Central memory CD4-positive, alpha-beta T cell (primary cell): ENCODE measurements at places on chromosomes 7 and 10.
A peak's percentile ranks its signal among the peaks of the same experiment; 100 is the strongest.

GRCh38 chr7:18019555-18019954 is 8.1 kb downstream of the PRPS1L1 start:
- DNase-seq = no peak

- no peak for DNase-seq
Measured at GRCh38 chr7:105617280-105618015, 36.2 kb upstream of the EFCAB10 start.

DNA sequence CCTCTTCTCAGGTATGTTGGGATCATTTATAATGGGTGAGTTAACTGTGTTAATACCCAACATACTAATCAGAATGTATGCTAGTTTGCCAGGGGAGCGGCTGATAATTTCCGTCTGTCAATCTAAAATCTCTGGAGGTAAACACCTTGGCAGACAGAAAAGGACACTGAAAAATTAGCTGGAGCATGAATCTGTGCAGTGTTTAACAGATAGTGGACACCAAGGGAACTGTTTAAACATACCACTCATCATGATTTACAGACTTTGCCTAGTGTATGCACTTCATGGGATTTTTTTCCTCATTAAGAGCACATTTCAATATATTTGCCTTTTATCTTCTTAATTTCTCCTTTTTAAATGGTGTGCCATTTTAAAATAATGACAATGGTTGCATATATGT is 68.2 kb downstream of the SLC13A1 start:
- no peak for DNase-seq

DNA sequence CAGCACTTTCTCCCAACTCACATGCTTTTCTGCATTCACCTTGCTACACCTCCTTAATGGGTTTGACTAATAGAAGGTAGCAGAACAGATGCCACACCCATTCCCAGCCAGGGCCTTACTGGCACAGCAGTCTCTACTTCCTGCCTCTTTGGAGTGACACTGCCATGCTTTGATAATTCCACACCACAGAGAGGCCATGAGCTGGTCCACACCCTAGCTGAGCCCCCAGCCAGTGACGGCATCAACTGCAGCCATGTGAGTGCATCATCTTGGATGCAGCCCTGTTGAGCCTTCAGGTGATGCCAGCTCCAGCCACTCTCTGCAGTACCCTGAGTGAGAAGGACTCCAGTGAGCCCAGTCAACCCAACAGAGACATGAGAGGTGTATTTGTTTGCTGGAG is 27.5 kb upstream of the EZH2 start:
- no peak for DNase-seq

GRCh38 chr10:87505366-87506111 is 846 bp downstream of the MINPP1 start:
- peak; percentile 22 for DNase-seq

- no peak for DNase-seq
Measured at GRCh38 chr10:102324061-102324460, 71.4 kb upstream of the NFKB2 start.

GRCh38 chr7:93146472-93147141 is 1.6 kb downstream of the SAMD9L start:
- DNase-seq = no peak

DNA sequence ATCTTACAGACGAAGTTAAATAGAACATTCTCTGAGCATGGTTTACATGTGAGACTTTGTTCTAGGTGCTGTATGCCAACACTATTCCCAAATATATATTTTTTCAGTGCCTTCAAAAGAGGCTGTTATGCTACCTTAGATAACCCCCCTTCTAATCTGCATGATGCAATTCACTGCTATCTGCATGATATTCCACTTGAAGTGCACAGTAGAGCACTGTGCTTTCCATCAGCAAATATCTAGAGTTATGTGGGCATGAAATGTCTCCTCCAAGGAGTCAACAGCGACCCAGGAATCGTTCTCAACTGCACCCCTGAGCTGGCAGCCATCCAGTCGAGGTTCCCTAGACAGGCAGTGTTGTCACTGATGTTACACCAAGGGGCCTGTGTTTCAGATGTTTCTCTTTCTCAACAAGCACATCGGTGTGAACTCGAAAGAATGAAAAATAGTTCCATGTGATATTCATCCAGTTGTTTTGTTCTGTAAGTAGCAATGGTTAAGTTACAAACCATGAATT is 88.3 kb downstream of the PDE1C start:
- no peak for DNase-seq

- no peak for DNase-seq
Measured at GRCh38 chr10:23818484-23818883, 379.6 kb downstream of the OTUD1 start.

GRCh38 chr10:70809011-70809611 is 6.6 kb upstream of the SGPL1 start:
- DNase-seq = no peak
